Effector memory CD4-positive, alpha-beta T cell (primary cell): ENCODE measurements at places on chromosomes 7 and 10.

DNA sequence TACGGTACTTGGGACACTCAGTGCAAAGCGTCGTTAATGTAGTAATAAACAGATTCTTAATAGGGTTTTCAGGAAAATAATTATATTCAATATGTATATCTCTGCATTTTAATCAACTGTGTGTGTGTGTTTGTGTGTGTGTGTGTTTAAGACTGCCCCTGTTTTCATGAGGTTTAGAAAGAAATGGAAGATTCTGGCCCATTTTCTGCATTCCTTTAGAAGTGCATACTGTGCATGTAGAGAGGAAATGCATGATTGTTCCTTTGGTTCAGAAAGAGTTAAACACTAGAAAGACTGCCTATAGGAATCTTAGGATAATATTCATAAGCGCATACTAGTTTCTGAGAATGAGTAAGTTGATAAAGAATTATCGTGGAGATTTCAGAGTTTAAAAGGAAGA is 975 bp downstream of the CNTNAP2 start:
- no peak for DNase-seq

DNA sequence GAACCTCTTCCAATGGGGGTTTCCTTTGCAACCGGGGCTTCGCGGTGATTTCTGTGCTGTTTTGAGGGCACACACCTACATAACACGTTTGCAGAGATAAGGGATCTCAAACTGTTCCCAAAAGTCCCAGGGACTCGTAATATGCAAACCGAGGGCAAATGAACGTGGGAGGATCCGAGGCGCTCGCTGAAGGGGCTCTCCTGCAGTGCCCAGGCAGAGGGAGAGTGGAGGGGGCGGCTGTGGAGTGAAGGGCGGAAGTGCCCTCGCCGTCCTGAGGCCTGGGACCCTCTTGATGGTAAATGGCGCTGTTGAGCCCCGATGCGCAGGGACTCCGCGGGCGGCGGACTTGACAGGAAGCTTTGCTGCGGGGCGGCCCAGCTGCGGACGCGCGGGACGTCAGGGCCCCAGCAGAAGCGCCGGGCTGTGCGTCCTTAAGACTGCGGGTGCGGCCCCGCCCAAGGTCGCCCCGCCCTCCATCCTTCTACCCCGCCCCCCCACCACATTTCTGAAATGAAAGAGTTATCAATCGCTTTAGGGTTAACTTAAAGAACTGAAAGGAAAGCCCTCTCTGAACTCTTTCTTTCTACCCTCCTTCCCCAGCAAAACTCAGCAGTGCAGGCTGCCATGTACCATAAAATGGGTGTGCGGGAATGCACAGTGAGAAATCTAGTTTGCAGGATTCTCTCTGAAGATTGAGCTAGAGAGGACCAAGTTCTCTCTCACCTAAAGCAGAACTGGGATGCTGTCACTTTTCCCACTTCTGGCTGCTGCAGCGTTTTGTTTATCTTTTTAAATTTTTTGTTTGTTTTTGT is 151.8 kb upstream of the YAE1 start:
- DNase-seq: no peak

GRCh38 chr7:2245883-2246675 is 4.1 kb downstream of the NUDT1 start:
- no peak for DNase-seq

- DNase-seq: no peak
These were observed 7.1 kb downstream of the ERV3-1 start for GRCh38 chr7:64999165-65000004.

- DNase-seq: no peak
These were observed 848.1 kb downstream of the PCDH15 start for GRCh38 chr10:53952698-53953630.
